ENCODE measurements at places on chromosomes 13 and 19.

- DNase-seq = no peak
These were observed 525.5 kb downstream of the RFC3 start for GRCh38 chr13:34343413-34343940.

GRCh38 chr19:54630782-54631181 is 498 bp downstream of the LILRB1 start:
- no peak for DNase-seq

GRCh38 chr13:43698758-43699157 is 88.0 kb downstream of the ENOX1 start:
- no peak for DNase-seq

GRCh38 chr19:40539070-40539469 is 37.6 kb upstream of the SHKBP1 start:
- no peak for DNase-seq

DNA sequence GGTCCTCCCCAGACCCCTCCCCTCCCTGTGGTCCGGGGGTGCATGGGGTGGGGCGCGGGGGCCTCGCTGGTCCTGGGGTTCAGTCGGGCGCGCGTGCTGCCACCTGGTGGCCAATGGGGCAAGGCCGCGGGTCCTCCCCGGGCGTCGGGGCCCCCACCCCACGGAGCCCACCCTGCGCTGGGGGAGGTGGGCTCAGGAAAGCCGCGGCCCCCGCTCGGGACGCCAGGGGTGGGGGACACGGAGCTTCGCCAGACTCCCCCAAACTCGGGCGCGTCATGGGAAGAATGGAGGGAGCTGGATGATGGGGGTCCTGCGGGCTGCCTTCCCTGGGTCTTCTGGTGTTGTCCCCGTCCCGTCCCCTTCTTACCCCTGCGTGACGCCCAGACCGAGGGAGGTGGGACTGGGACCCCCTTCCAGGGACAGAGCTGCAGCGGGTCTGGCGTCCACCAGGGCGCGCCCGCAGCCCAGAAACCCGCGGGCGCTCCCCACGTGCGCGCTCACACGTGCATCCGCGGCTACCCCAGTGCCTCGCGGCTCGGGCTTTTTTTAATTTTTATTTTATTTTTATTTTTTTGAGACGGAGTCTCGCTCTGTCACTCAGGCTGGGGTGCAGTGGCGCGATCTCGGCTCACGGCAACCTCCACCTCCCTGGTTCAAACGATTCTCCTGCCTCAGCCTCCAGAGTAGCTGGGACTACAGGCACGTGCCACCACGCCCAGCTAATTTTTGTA is 19.8 kb upstream of the TCF3 start:
- no peak for DNase-seq

- DNase-seq = no peak
These were observed 1.6 kb upstream of the IGFL3 start for GRCh38 chr19:46126086-46126580.

GRCh38 chr19:48719263-48720171 is at the start of gene MAMSTR:
Gene MAMSTR, minus strand, starts transcription at chr19:48719725. Its CDS starts 694 bp downstream, at chr19:48719031.
- no peak for DNase-seq

GRCh38 chr19:5057860-5058259 is 88.9 kb downstream of the KDM4B start:
- no peak for DNase-seq

GRCh38 chr13:22828081-22828480 is 352.7 kb upstream of the SGCG start:
- no peak for DNase-seq
